ENCODE measurements at places on chromosomes 16 and 17.

- no peak for DNase-seq
Observed at GRCh38 chr16:57707331-57707730, 12.7 kb downstream of the DRC7 start.

DNA sequence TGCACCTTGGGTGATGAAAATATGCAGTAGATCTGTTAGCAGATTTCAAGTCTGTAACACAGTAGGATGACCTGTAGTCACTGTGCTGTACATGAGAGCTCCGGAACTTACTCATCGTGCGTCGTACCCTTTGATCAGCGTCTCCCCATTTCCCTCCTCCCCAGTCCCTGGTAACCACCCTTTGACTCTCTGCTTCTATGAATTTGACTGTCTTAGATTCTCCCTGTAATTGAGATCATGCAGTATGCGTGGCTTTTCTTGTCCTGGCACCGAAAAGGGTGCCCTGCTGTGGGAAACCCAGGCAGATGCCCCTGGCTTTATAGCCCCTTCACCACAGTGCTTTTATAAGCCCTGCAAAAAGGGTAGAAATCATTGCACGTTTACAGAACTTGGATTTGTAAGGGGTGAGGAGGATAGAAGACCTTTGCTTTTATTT is 20.5 kb downstream of the CLEC16A start:
- DNase-seq: no peak

GRCh38 chr17:51913491-51914205 is 244.9 kb downstream of the CA10 start:
- DNase-seq: no peak

GRCh38 chr16:64312980-64313379 is 808.9 kb downstream of the CDH11 start:
- DNase-seq: no peak

- DNase-seq: no peak
Observed at GRCh38 chr17:15462976-15463772, 4.2 kb downstream of the CDRT4 start.

- no peak for DNase-seq
Observed at GRCh38 chr16:69880640-69881133, 70.4 kb upstream of the CLEC18A start.

- no peak for DNase-seq
Observed at GRCh38 chr17:66094727-66095126, 97.2 kb downstream of the CEP112 start.

DNA sequence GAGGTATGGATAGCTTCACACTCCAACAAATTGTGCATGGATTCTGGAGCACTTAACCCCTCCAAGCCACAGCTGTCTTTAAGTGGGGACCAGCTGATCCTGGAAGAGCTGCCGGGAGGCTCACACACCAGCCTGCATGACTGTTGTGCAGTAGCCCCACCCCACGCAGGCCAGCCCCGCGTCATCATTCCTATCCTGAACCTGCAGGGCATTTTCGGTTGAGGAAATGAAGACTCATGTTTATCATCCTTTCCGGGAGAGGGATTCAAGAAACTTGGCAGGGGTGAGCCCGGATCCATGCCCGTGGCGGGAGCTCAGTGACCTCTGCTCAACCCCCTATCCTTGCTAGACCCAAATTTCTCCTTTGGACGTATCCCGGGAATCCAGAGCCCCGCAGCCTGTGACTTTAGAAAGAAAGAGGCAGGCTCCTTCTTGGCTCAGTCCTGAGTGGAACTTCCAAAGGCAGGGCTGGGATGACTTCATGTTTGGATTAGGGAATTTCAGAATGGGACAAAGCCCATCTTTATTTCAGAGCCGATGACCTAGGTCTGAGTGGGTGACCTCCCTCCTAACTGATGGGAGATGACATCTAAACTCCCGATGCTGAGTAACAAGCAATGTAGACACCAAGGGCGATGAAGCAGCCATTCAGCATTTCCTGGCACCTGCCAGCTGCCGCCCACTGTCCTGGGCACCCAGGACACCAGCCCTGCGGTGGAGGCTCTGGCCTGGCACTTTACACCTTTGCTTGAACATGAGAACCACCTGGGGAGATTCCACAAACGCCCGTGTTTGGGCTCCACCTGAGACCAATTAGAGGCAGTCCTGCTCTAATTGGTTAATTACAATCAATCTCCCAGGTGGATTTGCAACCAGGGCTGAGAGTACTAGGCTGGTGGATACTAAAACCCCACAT is 43.3 kb upstream of the CMIP start:
- no peak for DNase-seq

All from DND-41 (cell line).